ENCODE measurements at places on chromosomes 13 and 19.

- peak; percentile 75 for DNase-seq
Measured at GRCh38 chr13:80276371-80277289, 64.3 kb downstream of the SPRY2 start.

DNA sequence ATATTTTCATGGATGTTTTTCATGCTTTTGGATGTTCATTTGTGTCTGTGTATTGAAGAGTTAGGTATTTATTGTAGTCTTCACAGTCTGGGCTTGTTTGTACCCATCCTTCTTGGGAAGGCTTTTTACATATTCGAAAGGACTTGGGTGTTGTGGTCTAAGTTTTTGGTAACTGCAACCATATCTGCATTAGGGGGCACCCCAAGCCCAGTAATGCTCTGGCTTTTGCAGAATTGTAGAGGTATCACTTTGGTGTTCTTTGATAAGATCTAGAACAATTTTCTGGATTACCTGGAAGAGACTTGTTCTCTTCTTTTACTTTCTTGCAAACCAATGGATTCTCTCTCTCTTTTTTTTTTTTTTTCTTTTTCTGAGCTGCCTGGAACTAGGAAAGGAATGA, 581.3 kb downstream of the DACH1 start:
- peak; percentile 10 for DNase-seq

- no peak for DNase-seq
Measured at GRCh38 chr19:28553005-28553404, 659.9 kb downstream of the UQCRFS1 start.

GRCh38 chr19:44746946-44747738, 1.4 kb upstream of the BCL3 start:
- DNase-seq = peak; percentile 97

DNA sequence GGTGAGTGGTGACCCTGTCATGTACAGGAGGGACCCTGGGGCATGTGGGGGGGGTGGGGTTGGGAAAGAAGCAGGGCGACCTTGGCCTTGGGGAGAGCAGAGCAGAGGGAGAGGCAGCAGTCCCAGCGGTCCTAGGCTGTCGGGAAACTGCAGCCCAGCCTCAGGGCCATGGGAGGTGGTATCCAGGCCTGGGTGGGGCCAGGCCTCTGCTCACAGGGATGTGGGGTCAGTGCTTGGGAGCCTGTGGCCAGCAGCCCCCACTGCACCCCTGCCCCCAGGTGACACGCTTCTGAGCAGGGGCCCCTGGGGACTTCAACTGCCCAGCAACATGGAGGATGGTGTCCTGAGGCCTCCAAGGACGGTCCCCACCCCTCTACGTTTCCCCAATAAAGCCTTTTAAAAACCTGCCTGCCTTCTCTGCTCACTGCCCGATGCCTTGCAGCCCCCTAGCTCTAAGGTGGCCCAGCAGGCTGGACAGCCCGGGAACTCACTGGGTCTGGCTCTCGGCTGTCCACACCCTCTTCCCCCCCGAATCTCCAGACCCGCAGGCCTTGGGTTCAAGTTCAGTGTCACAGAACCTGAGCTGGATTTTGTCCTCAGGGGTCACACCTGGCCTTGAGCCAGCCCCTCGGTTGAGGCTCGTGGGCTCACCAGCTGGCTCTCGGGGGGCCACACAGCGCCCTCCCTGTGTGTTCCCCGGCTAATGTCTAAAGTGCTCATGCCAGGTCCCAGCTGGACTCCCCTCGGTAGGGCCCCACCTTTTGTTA, 6.9 kb downstream of the PNKP start:
- no peak for DNase-seq

DNA sequence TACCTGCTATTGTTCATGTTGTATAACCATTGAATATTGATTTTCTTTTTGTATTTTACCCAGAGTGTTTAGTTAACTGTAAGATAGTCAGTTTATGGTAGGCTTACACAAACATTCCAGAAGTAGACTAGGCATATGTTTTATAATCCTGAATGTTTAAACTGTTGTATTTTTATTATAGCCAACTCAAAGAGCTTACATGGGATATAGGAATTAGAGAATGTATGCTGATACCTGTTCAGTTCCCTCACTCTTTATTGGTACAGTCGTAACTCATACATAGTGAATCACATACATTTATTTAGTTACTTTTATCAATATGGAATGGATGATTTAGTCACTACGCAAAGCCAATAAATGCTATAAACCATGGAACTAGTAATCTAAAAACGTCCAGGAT, 657.9 kb downstream of the SLITRK5 start:
- DNase-seq = no peak

- peak; percentile 52 for DNase-seq
Measured at GRCh38 chr19:6677883-6678689, 8.1 kb upstream of the TNFSF14 start.

Data from fibroblast of pulmonary artery (primary cell).